ENCODE measurements at places on chromosomes 7 and 10.

- peak; percentile 23 for DNase-seq
Observed at GRCh38 chr10:10796774-10797415, 220.8 kb upstream of the CELF2 start.

GRCh38 chr7:51270965-51271364 lies 45.6 kb downstream of the COBL start:
- DNase-seq, result no peak

- no peak for DNase-seq
Observed at GRCh38 chr7:76225379-76225778, 23.7 kb downstream of the SRRM3 start.

DNA sequence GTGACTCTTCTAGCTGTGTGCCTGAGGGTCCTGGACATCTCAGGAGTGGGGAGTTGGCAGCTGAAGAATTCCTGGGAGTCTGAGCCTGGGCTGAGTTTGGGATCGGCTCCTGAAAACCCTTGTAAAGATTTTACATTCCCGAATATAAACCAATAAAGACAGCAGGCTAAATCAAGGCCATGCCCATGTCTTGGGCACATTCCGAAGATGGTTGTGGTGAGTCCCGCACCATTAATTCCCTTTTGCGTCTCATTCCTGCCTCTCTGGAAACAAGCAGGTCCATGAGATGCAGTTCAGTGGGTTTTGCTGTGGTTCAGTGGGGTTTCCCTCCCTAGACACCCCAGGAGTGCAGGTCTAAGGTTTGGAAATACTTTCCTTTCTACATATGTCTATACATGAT lies 90.9 kb downstream of the COL26A1 start:
- DNase-seq, result no peak

DNA sequence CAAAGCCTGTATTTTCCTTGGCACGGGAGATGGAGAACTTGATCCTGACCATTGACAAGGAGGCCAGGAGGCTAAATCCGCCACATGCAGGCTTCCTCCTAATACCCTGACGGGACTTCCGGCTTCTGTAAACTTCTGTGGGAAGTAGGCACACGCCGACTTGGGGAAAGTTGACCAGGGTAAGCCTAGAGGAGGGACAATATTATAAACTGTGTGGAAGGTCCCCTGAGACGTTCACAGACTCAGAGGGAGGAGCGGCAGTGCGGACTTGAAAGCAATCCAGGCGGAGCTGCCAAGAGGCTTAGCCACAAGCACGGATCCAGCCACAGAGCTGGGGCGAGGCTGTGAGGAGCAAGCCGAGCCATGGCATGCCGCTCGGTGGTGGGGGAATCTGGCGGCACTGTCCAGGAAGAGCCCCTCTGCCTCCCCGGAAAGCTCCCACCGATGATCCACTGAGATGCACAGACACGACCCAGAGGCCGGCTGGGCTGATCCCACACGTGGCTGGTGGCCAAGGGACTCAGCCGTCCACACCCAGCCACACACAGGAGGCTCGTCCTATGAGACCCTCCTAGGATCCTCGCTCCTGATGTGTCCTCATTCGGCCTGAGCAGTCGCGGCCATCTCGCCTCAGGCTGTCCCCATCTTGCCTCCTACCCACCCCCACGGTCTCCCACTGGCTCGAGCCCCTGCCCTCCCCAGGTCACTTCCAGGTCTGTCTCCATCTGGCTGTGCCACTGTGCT lies 40.0 kb upstream of the INSIG1 start:
- DNase-seq, result no peak

DNA sequence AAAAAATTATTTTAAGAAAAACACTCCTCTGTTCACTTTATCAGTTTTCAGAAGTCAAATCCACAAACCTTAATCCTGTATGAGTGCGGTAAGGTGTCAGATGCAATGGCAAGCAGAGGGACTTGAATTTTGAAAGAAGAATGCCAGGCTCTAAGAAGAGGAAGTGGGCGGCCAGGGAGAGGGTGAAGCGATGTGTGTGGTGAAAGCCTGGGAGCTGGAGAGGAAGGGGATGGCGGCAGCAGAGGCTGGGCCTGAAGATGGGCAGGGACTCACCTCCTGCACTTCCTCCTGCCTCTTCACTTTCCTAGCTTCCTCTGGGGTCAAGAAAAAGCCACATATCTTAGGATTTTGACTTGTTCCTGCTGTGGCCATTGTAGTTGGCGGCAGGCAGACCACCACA lies 609.6 kb downstream of the PARD3 start:
- no peak for DNase-seq

DNA sequence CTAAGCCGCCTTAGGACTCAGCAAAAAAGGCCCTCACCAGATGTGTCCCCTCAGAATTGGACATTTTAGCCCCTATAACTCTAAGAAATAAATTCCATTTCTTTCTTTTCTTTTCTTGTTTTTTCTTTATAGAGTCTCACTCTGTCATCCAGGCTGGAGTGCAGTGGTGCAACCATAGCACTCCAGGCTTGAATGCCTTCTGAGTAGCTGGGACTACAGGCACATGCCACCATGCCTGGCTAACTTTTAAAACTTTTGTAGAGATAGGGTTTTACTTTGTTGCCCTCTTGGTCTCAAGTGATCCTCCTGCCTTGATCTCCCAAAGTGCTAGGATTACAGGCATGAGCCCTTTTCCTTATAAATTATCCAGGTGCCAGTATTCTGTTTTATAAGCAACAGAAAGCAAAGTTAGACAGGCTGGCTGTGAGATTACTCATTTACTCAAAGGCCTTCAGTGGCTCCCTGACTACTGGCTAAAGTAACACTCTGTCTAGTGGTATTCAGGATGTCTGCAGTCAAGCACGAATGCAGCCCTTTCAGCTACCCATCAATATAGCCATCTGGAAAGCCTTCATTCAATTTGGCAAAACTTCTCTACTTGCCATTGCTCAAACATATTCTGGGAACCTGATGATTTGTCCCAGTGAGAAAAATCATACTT lies 128.6 kb downstream of the ICA1 start:
- no peak for DNase-seq

Measured in C1 segment of cervical spinal cord (tissue), 14 donors.